Natural killer cell treated with Interleukin-12 subunit alpha and Interleukin-12 subunit beta and Interleukin-15 and Interleukin-18, amount 100 ng/mL, for 72 hours (primary cell): ENCODE measurements at places on chromosomes 11 and 22.

- DNase-seq: no peak
These were observed 168.9 kb upstream of the CHORDC1 start for GRCh38 chr11:90391756-90392155.

DNA sequence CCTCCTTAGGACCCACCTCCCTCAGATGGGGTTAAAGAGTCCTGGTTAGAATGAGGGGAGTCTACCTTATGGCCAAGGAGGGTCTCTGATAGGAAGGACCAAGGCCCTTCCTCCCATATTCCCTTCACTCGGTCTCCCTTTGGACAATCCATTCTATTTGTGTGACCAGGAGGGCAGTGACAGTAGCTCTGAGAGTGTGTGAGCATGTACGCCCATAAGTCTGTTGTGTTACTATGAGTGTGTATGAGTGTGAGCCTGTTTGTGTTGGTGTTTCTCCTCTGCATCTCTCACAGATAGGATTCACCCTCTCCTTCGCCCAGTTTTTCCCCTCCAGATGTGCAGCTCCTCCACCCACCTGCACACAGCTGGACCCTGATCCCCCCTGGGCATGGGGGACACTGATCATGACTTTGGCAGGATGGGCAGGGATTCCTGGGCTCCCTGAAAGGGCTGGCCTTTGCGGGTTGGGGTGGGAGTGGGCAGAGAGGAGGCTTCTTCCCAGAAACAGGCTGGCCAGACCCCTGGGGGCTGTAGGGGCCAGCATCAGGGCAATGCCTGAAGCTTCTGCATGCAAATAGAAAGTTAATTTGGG is 14.5 kb downstream of the PHLDB1 start:
- no peak for DNase-seq

- no peak for DNase-seq
These were observed 261.4 kb downstream of the DDX10 start for GRCh38 chr11:108926171-108926840.

GRCh38 chr22:38774496-38775166 is 18.8 kb upstream of the SUN2 start:
- no peak for DNase-seq

DNA sequence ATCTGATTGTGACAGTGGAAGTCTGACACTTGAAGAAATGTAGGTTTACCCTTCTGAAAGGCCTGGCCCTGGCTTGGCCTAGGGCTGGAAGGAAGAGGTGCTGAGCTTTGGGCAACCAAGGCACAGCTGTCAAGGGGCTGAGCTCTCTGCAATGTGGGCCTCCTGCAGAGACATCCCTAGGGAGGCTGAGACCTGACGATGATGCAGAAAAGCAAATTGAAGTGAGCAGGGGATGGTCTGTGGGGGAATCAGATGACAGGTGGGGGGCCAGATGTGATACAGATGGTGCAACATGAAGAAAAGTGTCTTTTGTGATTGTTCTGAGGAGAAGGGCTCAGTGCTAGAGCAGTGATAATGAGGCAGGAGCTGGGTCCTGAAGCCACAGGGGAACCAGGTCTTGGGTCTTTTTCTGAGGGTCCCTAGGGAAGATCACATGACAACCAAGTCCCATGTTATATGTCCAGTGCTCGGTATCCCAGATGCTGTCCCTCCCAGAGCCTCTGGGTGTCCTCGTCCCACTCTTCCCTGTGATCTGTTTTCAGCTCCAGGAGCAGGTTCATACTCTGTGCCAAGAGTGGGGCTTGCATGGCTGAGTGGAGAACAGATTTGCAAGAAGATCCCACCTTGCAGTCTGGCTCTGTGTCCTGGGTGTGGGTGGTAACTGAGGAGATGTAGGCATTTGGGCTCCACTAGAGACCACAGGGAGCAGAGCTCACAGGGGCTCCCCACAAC is 79.9 kb upstream of the VPREB1 start:
- DNase-seq: no peak

DNA sequence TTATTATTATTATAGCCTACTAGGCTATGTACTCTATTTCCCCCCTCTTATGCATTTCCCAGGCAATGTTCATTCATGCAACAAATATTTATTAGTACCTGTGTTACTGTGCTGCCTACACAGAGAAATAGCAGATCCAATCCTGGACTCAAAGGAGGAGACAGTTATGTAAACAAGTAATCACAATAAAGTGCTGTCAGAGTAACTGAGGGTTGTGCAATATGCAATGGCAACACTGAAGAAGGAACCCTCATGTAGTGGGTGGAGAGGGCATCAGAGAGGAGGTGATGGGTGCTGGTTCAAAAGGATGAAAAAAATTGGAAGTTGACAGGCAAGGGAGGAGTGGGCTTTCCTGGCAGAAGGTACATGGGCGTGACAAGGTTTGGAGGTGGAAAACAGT is 886 bp upstream of the P4HA3 start:
- DNase-seq: no peak

GRCh38 chr11:61650781-61651571 is 29.2 kb upstream of the DAGLA start:
- no peak for DNase-seq

GRCh38 chr11:19252394-19253152 is 11.8 kb upstream of the E2F8 start:
- DNase-seq: no peak

- no peak for DNase-seq
These were observed 2.8 kb upstream of the TRIM3 start for GRCh38 chr11:6476571-6476970.

DNA sequence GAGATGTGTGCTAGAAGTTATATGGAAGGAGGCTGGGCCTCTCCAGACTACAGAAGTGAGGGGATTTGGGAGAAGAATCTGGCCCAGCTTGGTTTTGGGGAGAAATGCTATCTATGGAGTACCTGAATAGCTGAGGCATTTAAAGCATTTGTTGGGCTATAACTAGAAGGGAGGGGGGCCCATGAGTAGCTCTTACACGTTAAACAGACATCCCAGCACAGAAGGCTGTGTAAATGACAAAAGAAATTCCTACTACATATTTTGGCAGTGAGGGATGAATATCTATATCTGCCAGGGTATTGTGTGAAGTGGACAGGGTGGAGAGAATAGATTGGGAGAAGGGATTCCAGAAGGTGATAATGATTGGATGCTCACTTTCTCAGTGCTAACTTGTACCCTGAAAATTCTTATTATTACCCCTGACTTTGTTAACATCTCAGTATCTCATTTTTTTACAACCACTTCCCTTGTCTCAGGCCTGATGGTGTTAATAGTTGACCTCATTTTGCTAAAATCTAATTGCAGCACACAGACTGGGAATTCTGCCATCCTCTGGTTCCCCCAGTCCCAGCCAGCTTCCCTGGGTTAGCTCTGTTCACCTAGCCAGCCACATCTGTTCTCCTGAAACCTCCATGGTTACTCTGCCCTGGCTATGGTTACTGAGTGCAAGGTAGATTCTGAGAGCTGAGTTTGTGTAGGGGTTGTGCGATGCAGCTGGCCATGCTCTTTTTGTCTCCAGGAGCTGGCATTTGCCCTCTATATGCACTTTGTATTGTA is 28.8 kb upstream of the RRM1 start:
- DNase-seq: no peak

DNA sequence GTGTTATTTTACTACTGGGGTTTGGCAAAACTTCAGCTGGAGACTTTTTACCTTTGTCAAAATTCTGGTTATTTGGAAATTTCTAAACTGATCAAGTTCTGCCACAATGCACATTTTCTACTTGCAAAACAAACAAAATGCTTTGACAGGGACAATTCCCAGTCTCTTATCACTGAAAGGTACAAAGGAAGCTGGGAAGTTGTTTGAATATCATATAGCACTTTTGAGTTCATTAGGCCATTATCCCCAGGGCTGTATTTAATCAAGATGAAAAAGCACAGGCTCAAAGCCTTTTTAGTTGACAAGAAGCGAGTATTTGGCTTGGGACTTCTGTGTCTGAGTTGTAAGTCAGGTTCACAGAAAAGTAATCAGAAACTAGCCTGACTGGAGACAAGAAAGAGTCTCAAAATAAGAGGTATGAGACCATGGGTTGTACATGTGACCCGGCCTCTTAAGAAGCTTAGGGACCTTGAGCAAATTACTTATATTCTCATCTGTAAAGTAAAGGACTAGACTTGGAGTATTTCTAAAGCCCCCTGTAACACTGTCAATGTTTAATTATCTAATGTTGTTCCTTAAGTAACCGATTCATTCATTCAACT is 2.9 kb upstream of the HORMAD2 start:
- DNase-seq: no peak

DNA sequence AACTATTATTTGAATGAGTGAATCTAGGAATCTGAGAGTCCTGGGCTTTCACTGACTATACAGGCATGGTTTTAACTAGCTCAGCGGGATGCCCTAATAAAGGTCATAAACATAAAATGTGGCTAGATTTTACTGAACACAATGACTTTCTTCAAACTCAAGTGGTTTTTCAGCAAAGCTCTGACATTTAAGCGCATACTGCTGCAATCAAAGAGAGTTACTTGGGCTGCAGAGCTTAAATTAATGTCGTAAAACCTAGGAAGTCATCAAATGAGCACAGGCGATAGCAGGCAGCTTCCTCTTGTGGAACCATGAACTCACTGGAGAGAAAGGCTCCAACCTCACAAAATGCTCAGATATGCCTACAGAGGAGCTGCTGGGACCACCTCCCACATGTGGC is 6.7 kb downstream of the CSNK2A3 start:
- DNase-seq: no peak

- DNase-seq: no peak
These were observed 24.4 kb downstream of the METTL15 start for GRCh38 chr11:28132548-28132947.

DNA sequence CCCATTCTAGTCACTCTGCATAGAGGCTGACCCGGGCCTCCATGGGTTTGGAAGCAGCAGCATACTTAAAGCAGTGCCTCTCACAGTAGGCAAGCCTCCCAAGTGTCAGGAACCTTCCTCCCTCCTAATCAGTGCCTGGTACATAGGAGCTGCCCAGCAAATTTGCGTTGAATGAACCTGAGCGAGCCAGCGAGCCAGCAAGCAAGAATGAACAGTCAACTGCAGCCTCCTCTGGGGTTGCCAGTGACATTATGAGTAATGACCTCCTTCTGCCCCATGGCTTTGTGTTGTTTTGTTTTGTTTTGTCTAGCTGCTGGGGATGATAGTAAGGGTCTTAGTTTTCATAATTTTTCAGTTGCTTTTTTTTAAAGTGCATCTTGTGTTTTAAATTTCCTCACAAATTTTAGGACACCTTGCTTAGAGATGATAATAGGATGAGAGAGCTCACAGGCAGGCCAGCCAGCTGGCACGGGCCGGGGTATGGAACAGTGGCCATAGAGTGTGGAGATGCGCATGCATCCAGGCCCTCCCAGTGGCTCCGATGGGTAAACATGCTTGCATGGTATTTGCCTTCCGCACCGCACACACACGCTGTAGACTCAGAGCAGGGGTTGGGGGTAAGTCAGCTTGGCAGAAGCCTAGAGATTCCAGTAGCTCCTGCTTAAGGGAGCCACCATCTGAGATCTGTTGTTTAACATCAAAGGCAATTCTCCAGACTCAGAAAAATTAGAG is 36.1 kb downstream of the TTC12 start:
- DNase-seq: no peak

GRCh38 chr11:1935156-1936071 is 11.7 kb upstream of the MRPL23 start:
- peak; percentile 60 for DNase-seq

DNA sequence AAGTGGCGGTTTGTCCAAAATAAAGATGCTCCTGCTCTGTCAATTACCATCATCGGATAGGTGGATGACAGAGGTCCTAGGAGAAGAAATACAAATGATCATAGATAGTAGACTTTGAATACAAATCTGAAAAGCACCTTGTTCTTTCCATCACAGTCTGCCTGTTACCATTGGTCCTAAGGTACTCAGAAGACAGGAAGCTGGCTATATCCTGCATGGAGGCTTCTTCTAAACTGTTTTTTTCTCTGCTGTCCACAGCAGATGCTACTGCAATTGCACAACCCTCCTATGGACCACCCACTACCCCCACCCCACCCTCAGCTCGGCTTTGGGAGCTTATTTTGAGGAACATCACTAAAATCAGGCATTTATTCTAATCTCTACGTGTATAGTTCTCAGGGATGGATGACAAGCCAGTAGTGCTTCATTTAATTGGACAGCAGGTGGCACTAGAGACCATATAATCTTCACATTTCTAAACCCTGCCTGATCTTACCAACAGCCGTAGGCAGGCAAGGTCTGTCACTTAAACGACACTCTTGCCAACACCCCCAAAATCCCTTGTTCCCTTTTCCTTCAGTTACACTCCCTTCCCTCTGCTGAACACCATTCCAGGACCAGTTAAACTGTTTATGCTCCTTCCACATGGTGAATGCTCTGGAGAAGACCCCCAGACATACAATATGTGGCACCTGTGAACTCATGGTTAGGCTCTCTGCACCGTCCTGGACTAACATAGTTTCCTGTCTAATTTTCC is 6.6 kb upstream of the PTS start:
- peak; percentile 63 for DNase-seq

- DNase-seq: no peak
These were observed 2.4 kb upstream of the TTC36 start for GRCh38 chr11:118524757-118525470.

DNA sequence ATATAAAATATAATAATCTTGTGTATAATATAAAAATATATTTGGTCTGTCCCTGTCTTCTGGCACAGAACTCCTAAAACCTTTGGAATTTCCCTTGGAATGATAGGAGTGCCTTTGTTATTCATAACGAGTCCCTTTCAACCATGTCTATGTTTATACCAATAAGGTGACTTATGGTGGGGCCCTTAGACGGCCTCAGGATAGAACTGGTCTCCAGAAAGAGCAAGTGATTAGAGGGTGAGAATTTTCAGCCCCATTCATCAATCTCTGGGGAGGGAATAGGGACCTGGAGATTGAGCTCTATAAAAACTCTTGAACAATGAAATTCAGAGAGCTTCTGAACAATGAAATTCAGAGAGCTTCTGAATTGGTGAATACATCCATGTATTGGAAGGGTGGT is 18.4 kb upstream of the PICALM start:
- DNase-seq: no peak

GRCh38 chr11:82906236-82906635 is 4.7 kb downstream of the DDIAS start:
- DNase-seq: no peak

DNA sequence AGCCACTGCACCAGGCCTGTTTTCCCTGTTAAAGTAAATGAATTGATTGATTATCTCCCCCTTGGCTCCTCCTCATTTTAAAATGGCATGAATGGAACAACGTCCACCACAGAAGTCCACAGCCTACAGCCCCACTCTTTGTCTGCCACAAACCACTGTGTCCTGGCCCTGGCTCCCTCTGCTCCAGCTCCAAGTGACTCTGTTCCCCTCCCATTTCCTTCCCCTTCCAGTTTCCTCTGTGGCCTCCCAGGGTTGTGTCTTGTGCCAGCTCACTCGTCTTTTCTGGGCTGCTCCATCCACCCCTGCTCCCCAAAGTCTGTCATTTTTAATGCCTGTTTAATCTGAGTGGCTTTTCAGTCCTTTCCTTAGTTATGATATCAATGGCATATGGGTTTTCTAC is 52.4 kb upstream of the CD5 start:
- DNase-seq: no peak
